ENCODE measurements at places on chromosomes 1 and 21.
A peak's percentile ranks its signal among the peaks of the same experiment; 100 is the strongest.

- DNase-seq, result no peak
These were observed 35.8 kb downstream of the IVNS1ABP start for GRCh38 chr1:185281245-185281644.

GRCh38 chr1:37484325-37485051 lies 10.1 kb downstream of the ZC3H12A start:
- DNase-seq, result no peak

DNA sequence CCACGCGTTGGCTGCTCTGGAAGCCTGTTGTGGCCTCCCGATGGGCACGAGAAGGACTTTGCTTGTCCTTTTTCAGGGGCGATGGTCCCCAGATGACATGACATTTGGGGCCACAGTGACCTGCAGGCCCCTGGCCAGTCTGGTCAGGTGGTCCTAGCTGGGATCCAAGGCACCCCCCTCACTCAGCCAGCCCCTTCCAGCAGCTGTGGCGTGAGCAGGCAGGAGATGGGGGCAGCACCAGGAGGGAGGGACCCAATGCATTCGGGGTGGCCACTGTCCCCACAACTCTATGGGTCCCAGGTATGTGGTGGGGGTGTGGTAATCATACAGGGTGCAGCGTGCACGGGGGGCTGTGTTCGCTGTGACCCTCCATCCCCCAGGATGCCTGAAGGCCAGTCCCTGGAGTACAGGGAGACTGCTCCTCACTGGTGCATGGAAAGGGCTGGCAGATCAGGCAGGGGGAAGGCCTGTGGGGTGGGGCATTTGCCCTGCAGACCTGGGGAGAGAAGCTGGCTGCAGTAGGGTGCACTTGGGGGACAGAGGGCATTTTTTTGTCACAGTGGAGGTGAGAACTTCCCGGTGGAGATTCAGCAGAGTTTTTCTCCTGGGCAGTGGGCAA lies 31.7 kb downstream of the WNT3A start:
- DNase-seq, result peak; percentile 18

- no peak for DNase-seq
These were observed 122.7 kb downstream of the RGS21 start for GRCh38 chr1:192439373-192440025.

DNA sequence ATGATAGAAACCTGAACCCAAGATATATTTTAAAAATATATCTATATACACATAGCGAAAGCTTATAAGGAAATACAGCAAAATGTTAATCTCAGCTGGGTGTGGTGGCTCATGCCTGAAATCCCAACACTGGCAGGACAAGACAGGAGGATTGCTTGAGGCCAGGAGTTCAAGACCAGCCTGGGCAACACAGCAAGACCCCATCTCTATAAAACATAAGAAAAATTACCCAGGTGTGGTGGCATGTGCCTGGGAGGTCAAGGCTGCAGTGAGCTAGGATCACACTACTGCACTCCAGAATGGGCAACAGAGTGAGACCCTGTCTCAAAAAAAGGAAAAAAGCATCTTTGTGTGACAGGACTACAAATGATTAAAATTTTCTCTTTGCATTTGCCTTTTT lies 6.0 kb upstream of the SRM start:
- no peak for DNase-seq

- DNase-seq, result peak; percentile 89
These were observed 20.4 kb downstream of the H3-3A start for GRCh38 chr1:226082959-226083301.

DNA sequence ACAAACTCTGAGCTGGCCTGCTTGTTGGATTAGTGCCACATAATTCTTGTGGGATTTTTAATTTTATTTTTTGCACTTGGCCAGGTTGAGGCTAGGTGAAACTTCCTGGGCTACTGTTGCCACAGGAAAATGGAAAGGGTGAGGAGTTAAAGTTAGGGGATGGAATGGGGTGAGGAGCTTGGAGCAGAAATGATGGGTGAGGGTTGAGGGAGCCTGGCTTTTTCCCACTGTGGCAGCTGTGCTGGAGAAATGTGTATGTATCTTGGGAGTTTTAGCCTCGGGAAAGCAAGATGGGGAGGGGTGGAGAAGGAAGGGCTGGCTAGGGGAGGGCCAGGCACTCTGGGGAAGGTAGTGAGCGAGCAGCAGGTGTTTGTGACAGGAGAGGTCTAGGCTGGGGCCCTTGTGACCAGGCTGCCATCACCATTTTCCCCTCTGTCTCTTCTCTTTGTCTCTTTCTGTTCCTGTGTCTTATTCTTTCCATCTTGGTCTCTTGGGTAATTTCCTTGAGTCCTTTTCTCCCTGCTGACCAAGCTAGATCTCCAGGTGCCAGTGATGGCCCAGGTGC lies 2.0 kb downstream of the ZNF687 start:
- DNase-seq, result no peak

- DNase-seq, result no peak
These were observed 9.4 kb upstream of the TARBP1 start for GRCh38 chr1:234488054-234489006.

DNA sequence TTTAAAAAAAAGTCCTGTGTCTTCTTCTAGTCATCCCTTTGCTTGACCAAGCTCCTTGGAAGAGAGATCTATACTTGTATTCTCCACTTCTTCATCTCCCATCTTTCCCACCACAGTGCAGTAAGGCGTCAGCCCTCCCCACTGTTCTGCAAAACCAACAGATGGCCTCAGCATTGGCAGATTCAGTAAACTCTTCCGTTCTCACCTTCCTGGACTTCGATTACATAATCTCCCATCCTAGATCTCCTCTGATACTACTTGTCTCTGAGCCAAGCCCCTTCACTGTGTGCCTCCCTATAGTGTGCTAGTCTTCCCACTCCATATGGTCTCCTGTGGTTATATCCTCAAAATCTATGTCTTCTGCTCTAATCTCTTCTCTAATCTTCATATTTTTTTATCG lies 1.6 kb upstream of the COLGALT2 start:
- no peak for DNase-seq

- DNase-seq, result no peak
These were observed 62.0 kb downstream of the TNN start for GRCh38 chr1:175129644-175129996.

GRCh38 chr1:241702442-241703373 lies 50.6 kb downstream of the WDR64 start:
- DNase-seq, result no peak

GRCh38 chr1:28458237-28459228 lies 47.3 kb upstream of the RCC1 start:
- no peak for DNase-seq

GRCh38 chr1:218346391-218347204 lies 1.5 kb downstream of the TGFB2 start:
- peak; percentile 59 for DNase-seq

DNA sequence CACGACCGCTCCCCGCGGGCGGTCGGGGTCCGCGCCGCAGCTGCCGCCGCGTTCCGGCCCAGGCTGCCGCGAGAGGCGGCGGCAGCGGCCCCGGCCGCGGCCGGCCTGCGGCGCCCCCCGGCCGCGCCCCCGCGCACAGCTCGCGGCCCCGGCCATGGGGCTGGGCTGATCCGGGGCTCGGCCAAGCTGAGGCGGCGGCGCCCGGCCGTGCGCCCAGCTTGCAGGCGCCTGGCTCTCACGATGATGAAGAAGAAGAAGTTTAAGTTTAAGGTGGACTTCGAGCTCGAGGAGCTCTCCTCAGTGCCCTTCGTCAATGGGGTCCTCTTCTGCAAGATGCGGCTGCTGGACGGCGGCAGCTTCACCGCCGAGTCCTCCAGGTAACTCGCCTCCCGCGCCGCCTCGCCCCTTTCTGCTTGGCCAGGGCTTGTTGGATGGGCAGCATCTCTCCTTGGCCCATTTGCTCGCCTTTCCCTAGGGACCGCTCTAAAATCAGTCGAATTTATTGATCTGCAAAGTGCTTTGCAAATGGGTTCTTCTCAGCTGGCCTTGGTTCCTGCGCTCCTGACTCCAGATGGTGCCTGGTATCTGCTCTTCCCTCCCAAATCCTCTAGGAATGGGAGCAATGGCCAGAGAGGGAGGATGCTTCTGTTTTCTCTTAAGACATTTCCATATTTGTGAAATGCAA lies 431 bp downstream of the EEIG2 start:
- DNase-seq, result peak; percentile 60

GRCh38 chr1:213997038-213997771 lies 9.4 kb downstream of the PROX1 start:
- no peak for DNase-seq

DNA sequence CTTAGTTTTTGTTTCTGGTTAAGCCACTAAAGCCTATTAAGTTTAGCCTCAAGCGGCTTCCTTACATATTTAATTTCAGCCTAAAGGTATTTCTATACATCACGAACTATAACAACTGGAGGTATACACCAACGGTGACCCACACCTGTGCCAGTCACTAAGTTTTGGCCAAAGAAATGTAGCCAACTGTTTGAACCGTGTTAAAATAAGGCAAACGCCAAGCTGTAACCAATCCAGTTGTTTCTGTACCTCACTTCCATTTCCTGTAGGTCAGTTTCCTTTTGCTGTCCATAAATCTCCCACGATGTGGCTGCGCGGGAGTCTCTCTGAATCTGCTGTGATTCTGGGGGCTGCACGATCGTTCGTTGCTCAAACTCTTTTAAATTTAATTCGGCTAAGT lies 5.6 kb upstream of the ERO1B start:
- no peak for DNase-seq

GRCh38 chr1:18820791-18821641 lies 38.4 kb downstream of the TAS1R2 start:
- DNase-seq, result peak; percentile 69

DNA sequence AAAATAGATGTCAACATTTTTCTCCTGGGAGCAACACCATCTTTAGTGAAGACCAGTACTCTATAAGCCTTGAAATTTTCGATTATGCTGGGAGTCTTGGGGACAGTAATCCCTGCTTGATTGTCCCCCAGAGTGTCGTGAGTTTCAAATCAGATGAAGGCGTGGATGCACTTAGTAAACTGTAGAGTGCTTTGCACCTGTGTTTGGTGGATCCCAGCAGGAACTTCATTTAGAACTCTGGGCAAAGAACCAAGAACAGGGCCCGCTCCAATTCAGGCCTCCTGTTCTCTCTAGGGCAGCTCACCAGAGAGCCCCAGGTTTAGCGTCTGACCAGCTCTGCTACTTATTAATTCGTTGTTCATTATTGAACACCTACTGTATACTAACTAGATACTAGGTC lies 1.5 kb downstream of the GPX7 start:
- DNase-seq, result no peak

DNA sequence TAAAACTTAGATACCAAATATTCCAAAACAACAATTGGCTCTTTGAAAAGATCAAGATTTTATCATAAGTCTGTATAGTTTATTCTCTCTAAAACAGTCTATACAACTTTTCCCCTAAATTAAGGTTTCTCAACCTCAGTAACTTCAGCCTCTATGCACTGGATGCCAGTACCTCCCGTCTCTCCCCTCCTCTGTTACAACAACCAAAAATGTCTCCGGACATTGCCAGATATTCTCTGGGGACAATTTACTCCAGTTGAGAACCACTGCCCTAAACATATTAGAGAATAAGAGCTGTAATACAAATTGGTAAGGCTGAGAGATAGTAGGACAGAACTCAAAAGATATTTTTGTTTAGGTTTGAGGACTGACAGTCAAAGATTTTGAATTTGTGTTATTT lies 71.6 kb downstream of the TMEM200B start:
- no peak for DNase-seq

GRCh38 chr1:186985889-186986491 lies 157.2 kb downstream of the PLA2G4A start:
- DNase-seq, result no peak

DNA sequence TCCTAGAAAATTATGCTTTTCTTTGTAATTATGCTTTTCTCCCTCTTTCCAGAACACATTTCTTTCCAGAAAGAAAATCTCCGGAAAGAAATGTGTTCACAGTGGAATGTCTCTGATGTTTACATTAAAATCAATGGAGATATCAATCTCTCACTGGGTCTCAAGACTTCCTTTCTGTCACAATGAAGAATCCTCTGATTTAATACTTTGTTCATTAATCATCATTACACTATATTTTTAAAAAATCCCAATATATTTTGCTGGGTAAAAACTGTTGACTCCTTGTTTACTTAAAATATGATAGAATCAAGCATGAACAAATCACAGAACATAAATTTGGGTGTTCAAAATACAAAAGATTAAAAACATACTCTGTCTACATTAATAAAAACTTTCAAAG lies 26.3 kb upstream of the TGFBR3 start:
- DNase-seq, result no peak

DNA sequence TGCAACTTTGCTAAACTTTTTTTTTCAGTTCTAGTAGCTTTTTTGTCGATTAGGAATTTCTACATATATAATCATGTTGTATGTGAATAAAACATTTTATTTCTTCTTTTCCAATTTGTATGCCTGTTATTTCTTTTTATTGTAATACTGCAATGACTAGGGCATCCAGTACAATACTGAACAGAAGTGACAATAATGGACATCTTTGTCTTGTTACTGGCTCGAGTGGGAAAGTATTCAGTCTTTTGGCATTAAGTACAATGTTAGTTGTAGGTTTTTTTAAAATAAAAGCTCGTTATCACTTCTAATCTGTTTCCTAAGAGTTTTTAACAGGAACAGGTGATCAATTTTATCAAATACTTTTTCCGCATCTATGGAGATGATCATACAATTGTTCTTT lies 9.8 kb downstream of the STPG1 start:
- DNase-seq, result no peak

DNA sequence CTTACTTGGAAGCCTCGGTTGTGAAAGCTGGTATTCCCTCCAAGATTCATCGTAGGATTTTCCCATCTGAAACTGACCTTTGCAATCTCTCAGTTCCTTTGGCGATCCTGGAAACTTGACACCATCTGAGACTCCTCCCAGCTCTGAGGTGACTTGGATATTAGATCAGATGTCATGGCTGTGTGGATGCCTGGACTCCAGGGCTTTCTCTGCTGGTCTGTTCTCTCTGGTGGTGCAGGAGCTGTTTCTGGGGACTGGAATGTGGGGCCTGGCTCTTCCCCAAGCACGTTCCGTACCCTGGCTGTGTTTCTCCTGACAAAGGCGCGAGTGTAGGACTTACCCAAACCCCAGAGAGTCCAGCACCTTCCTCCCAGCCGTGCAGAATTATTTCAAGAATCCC lies 252.2 kb downstream of the RPS6KC1 start:
- DNase-seq, result no peak

GRCh38 chr21:36640174-36640720 lies 58.7 kb upstream of the SIM2 start:
- no peak for DNase-seq

GRCh38 chr1:186735463-186735862 lies 55.2 kb upstream of the PTGS2 start:
- DNase-seq, result no peak

DNA sequence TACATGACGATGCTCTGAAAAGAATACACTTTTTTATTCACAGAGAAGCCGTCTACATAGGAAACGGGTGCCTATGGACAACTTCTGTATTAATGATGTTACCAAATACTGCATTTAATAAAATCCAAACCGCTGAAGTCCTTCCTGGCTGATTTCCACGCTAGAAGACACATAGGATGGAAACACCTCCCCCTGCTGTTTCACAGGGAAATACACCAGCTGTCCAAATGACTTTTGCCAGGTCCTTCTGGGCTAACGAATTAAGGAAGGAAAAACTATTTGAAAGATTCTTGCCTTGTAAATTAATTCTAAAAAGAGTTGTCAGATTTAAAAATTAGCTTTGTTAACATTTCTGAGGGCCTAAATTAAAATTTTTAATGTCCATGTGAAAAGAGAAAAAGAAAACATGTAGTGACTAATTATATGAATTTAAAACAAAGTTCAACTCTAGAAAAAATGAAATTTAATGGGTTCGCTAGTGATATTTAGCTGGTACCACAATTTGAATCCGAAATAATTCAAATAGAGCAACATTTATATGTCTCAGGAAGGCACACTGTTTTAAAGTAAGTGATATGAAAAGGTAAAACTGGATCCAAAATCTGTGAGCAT lies 146.0 kb downstream of the RERE start:
- DNase-seq, result no peak

- no peak for DNase-seq
These were observed 50.7 kb upstream of the TRAPPC10 start for GRCh38 chr21:43961382-43961909.

Data from aorta (tissue), 5 donors.